ENCODE measurements at places on chromosomes 13 and 19. TPM values are rescaled to one million over a fixed set of nuclear protein-coding genes. Genes with fewer than 3 reads are reported as not detected.

The ZNF792 gene
- 1.4 TPM for total RNA-seq

The MATK gene
- 0.99 TPM for total RNA-seq

The SPACA4 gene
- not detected for total RNA-seq

The ZNF850 gene
- total RNA-seq: 0.32 TPM

The CLEC11A gene
- total RNA-seq: 9.7 TPM

The KCNC3 gene
- total RNA-seq: 1.4 TPM

The PSG11 gene
- total RNA-seq: not detected

The KLK14 gene
- total RNA-seq: 0.26 TPM

The PDE4A gene
- total RNA-seq: 4.2 TPM

The PHLDB3 gene
- 7.3 TPM for total RNA-seq

The SRRM5 gene
- 0.71 TPM for total RNA-seq

The IL17D gene
- total RNA-seq: 0.88 TPM

The ENOX1 gene
- 2.3 TPM for total RNA-seq

The ADAMTS10 gene
- 12.8 TPM for total RNA-seq

The CLC gene
- total RNA-seq: not detected

The KLK6 gene
- 0.30 TPM for total RNA-seq

The ZNF253 gene
- total RNA-seq: not detected

The DCT gene
- not detected for total RNA-seq

The GSX1 gene
- total RNA-seq: not detected

The ZNF578 gene
- total RNA-seq: not detected

The ZIC2 gene
- total RNA-seq: 6.5 TPM

The GPR12 gene
- not detected for total RNA-seq

The PSG5 gene
- total RNA-seq: 0.95 TPM

The IRGC gene
- not detected for total RNA-seq

The SMIM44 gene
- total RNA-seq: not detected

The UNC13A gene
- total RNA-seq: 1.5 TPM

The CGB1 gene
- not detected for total RNA-seq

The TLE6 gene
- total RNA-seq: 4.4 TPM

The RFC3 gene
- total RNA-seq: 27.6 TPM

The TTC9B gene
- 0.61 TPM for total RNA-seq

The ZNF439 gene
- not detected for total RNA-seq

The HCST gene
- total RNA-seq: 0.45 TPM

The TPTE2 gene
- total RNA-seq: not detected

The OR10H2 gene
- total RNA-seq: not detected

All from A549 treated with Hydrocortisone at 1 μM for 4 hours (cell line).